Thoracic aorta (tissue), 2 donors: ENCODE measurements at places on chromosomes 7 and 10. TPM values are rescaled to one million over a fixed set of nuclear protein-coding genes. Genes with fewer than 3 reads are reported as not detected.

GRCh38 chr10:98320486-98321185 is 52.6 kb upstream of the LOXL4 start:
- peaks cover 11% of the 10 kb centered on the region for H3K4me1 ChIP-seq
- H3K36me3 ChIP-seq, result no peaks in the 10 kb centered on the region
- no peak overlapping the region for H3K4me3 ChIP-seq
- no peaks in the 10 kb centered on the region for H3K27me3 ChIP-seq
- DNase-seq, result no peak

DNA sequence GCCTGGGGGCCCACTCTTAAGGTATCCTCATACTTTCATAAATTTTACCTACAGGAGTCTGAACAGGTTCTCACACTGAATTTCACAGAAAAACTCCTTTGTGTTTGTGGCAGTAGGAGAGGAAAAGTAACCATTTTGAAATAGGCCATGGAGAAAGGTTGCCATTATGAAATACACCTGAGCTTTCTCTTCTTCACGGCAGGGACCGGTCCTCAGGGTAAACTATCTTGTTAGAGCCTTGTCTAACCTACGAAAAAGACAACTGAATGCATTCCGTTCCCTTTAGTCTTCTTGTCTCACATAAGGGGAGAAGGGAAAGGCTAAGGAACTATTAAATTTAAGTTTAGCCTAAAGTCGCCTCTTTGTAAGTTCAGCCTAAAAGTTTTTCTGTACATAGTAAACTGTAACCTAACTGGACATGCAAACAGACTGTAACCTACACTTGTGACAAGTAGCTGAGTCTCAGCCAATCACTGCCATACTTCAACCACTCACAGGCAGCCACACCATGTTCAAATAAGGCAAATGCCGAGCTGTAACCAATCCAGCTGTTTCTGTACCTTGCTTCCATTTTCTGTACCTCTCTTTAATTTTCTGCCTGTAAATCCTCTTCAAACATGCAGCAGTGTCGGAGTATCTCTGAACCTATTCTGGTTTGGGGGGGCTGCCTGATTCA is 14.2 kb upstream of the RNF32 start:
- H3K27me3 ChIP-seq, result no peaks in the 10 kb centered on the region
- H3K4me3 ChIP-seq, result no peak overlapping the region
- H3K27ac ChIP-seq, result no peak overlapping the region

DNA sequence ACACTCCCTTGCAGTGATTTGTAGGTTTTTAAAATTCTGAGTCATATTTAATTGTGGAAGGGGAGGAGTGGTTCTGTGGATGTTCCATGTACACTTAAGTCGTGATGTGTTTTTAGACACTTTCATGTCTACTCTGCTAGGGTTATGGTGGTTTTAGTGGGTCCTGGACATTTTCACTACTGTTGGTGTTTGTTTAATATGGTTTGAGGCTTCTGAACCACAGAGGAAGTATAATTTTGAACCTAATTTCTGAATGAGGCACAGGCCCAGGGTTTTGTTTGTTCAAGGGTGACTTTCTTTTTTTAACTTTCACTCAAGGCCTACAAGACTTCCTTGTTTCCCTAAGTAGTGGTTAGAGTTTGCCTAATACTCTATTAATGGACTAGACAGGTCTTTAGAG is 13.3 kb downstream of the SLC26A5 start:
- H3K4me3 ChIP-seq, result no peak overlapping the region
- H3K36me3 ChIP-seq, result no peaks in the 10 kb centered on the region
- H3K27me3 ChIP-seq, result no peaks in the 10 kb centered on the region
- no peaks in the 10 kb centered on the region for H3K4me1 ChIP-seq
- no peak for DNase-seq

DNA sequence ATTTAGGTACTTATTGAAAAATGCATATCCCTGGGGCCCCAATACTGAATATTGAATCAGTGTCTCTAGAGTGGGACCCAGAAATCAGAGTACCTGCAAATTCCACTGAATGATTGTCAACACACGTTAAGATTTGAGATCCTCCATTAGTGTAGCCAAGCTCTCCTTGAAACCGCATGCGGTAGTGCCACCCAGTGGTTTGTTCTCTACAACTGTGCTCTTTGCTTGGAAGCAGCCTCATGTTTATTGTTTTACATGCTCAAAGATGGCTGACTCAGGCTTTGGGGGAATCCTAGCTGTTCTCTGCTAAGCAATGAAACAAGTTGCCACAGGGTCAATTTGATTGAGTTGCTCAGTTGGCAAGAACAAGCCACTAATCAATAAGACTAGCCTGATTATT is 340.2 kb upstream of the CELF2 start:
- DNase-seq, result no peak
- no peaks in the 10 kb centered on the region for H3K36me3 ChIP-seq
- H3K27ac ChIP-seq, result no peak overlapping the region
- H3K4me1 ChIP-seq, result no peaks in the 10 kb centered on the region
- no peak overlapping the region for H3K4me3 ChIP-seq

DNA sequence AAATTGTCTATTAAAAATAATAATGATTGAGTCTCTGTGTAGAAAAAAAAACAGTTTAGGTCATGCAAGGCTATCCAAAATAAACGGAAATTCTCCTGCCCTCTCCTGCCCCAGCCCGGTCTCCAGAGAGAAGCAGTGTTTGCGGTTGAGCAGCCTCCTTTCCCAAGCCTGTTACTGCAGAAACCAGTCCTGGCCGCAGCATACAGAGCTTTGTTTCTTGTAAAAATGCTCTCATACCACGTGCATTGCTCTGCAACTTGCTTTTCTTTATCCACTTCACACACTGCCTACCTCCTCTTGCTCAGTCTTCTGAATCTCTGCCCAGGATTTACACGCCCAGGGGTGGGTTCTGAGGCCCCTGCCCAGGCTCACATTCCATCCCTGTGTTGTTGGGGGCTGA is 34.4 kb upstream of the CUL1 start:
- no peaks in the 10 kb centered on the region for H3K27me3 ChIP-seq
- DNase-seq, result no peak
- H3K27ac ChIP-seq, result no peak overlapping the region
- peaks cover 13% of the 10 kb centered on the region for H3K4me1 ChIP-seq

DNA sequence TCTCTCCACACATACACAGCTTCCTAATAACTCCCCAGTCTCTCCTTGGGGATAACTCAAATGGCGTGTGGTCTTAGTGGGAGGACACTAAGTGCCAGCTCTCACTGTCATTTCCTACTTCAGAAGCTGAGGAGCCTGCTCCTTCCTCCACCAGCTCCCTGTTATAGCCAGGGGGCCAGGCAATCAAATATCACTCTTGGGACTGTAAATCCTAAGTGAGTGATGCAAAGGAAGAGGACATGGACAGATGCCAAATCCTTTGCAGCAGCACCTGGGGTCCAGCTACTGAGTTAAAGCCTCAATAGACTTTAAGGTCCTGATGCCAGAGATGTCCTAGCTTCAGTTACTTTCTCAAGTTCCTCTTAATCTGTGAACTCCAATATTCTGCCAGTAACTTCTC is 34.1 kb downstream of the SEM1 start:
- no peaks in the 10 kb centered on the region for H3K27me3 ChIP-seq
- no peaks in the 10 kb centered on the region for H3K4me1 ChIP-seq
- no peak for DNase-seq
- H3K4me3 ChIP-seq, result no peak overlapping the region
- H3K27ac ChIP-seq, result no peak overlapping the region
- H3K36me3 ChIP-seq, result peaks cover 13% of the 10 kb centered on the region

GRCh38 chr10:43202657-43203447 is 64.0 kb downstream of the RASGEF1A start:
- DNase-seq, result no peak
- H3K4me1 ChIP-seq, result peaks cover 9% of the 10 kb centered on the region
- no peaks in the 10 kb centered on the region for H3K36me3 ChIP-seq
- H3K4me3 ChIP-seq, result peak overlapping the region; percentile 69
- no peak overlapping the region for H3K27ac ChIP-seq

DNA sequence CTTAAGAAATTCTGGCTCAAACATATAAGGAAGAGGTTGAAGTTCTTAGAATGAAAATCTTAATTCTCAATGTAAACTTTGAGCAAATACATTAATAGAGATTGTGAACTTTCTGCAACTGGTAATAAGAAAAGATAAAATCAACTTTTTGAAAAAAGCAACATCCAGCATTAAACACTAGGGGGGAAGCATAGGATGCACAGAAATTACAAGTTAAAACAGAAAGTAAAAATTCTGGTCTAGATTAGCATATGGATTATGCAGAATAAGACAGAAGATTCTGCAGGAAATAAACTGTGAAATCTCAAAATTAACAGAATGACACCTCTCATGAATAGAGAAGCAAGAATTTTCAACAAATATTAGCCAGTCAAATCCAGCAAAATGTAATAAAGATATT is 38.0 kb upstream of the CAV2 start:
- H3K27me3 ChIP-seq, result no peaks in the 10 kb centered on the region
- H3K4me1 ChIP-seq, result no peaks in the 10 kb centered on the region
- H3K36me3 ChIP-seq, result no peaks in the 10 kb centered on the region
- no peak overlapping the region for H3K4me3 ChIP-seq

DNA sequence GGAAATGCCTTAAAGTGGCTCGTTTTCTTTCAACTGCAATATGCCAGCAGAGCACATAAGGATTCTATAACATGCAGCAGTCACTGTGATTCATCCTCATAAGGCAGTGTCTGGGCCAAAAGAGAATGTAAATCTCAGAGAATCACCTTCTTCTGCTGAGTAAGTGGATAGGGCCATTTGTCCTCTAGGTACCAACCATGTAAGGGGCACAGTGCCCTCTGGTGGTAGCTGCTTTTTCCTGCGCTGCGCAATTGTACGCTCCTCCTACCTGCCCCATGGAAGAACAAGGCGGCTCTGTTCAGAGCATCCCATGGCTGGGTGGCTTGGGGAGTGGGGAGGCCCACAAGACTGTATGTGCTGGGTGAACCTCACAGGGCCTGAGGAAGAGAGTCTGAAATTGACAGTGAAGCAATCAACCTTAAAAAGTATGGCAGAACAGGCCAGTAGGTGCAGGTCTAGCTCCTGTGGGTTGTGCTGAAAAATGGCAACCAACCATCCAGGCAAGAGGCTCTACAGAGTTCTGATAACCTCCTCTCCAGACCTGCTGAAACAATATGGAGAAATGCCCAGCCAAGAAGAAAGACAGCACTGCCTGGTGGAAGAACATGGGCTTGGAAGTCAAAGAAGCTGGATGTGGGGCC is 78.6 kb upstream of the C10orf90 start:
- H3K27ac ChIP-seq, result no peak overlapping the region
- no peak overlapping the region for H3K4me3 ChIP-seq

GRCh38 chr10:12638103-12638502 is 288.8 kb downstream of the CAMK1D start:
- H3K27ac ChIP-seq, result no peak overlapping the region
- no peaks in the 10 kb centered on the region for H3K27me3 ChIP-seq
- no peaks in the 10 kb centered on the region for H3K4me1 ChIP-seq
- no peak overlapping the region for H3K4me3 ChIP-seq
- no peak for DNase-seq
- H3K36me3 ChIP-seq, result no peaks in the 10 kb centered on the region

DNA sequence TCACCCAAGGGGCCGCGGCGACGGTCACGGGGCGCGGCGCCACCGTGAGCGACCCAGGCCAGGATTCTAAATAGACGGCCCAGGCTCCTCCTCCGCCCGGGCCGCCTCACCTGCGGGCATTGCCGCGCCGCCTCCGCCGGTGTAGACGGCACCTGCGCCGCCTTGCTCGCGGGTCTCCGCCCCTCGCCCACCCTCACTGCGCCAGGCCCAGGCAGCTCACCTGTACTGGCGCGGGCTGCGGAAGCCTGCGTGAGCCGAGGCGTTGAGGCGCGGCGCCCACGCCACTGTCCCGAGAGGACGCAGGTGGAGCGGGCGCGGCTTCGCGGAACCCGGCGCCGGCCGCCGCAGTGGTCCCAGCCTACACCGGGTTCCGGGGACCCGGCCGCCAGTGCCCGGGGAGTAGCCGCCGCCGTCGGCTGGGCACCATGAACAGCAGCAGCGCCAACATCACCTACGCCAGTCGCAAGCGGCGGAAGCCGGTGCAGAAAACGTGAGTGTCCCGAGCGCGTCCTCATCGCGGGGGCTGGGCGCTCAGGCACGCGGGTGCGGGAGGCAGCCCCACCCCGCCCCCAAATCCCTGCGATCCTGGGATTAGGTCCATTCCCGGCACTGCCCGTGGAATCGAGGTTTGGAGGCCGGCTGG is 509 bp downstream of the AHR start:
- H3K4me1 ChIP-seq, result peaks cover 15% of the 10 kb centered on the region
- no peaks in the 10 kb centered on the region for H3K36me3 ChIP-seq
- peak overlapping the region; percentile 93 for H3K27ac ChIP-seq
- DNase-seq, result no peak
- no peaks in the 10 kb centered on the region for H3K27me3 ChIP-seq

The LLCFC1 gene
- total RNA-seq, result not detected

The SLC29A4 gene
- total RNA-seq, result 0.21 TPM

The HK1 gene
- 150 TPM for total RNA-seq

The NUTM2D gene
- 11.8 TPM for total RNA-seq

The H2BK1 gene
- not detected for total RNA-seq
